ENCODE measurements at places on chromosomes 11 and 22.

DNA sequence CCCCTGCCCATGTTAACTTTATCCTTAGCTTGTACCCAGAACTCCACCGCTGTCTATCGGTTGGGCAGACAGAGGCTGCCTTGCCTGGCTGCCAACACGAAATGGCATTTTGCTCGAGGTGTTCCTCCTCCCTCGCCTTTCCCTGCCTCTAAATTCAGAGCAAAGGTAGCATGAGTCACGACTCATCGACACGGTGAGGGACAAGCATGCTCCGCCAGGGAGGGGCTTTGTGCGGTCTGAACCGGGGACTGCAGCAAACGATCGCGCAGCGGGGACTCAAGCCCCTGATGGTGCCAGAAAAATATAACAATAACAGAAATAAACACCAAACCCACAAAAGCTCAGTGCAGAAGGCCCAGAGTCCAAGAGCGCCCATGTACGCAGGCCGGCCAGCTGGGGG lies 52.3 kb downstream of the RTL6 start:
- DNase-seq = no peak

DNA sequence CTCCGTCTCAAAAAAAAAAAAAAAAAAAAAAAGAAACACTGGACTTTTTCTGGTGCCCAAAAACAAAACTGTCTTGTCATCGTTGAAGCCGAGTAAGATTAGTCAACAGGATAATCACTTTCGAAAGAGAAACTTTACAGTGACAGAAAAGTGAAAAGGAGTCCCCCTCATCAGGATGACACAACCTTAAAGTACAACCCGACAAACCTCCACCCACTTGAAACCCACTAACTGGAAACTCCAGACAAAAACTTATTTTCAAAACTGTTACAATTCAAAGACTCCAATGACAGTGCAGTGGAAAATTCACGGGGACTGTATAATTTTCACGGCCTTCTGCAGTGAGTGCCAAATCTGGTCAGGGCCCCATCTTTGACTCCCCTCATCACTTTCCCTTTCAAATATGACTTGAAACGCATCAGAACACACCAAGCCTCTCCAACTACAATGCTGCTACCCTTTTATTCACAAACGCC lies 1.3 kb downstream of the DENND5A start:
- no peak for DNase-seq

DNA sequence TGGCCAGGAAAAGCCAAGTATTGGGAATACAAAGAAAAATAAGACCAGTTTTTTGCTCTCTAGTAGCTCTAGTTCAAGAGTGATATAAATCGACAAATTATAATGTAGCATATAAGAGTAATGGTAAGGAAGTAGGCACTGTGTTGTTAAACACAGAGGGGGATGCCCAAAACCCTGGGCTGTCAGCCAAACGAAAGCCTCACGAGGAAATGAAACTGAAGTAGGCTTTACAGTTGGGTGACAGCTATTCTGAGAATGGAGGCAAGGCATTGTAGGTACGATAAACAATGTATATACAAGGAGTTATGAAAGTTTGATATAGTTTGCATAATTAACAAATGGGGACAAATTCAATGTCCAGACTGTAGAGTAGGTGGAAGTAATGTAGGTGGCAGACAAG lies 176.4 kb downstream of the FAM181B start:
- DNase-seq = no peak

DNA sequence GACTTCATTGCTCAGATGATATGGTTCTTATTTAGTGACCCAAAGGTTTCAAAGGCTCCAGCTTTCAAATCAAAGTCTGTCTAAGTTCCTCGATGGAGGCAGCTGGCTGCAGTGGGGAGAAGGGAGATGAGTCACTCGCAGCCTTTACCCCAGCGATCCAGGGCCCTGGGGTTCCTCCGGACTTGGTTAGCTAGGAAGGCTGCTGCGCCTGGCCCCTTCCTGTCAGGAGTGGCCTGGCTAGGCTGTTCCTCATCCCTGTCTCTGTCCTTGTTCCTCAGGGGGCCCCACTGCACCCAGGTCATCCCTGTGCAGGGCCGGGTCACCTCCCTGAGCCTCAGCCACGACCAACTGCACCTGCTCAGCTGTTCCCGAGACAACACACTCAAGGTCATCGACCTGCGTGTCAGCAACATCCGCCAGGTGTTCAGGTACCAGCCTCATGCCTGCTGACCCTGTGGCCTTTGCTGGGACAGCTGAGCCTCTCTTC lies 13.9 kb downstream of the ATG16L2 start:
- DNase-seq = no peak

- DNase-seq = no peak
These were observed 107.1 kb upstream of the PARVA start for GRCh38 chr11:12270215-12270797.

DNA sequence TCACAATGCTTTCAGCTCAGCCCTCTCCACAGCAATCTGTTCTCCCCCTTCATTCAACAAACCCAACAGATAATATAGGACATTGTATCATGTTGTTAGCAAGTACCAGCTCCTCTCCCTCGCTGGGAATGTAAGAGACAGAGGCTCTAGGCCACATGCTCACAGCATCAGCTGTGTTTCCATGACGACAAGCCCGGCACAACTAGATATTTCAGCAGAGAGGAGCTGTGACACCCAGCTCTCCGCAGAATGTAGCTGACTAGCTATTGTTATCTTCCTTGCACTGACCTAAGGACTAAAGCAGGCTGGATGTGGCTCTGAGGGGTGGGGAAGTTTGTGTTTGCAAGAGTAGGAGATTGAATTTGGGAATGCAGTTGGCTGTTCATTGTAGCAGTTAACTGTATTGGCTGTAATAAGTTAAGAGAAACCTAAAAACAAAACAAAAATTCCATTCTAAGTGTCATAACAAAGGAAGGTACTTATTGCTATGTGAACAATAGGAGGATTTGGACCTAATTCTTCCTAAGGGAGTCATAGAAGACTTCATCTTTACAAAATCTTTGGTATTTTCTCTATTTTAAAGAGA lies 28.0 kb upstream of the RRAS2 start:
- no peak for DNase-seq

DNA sequence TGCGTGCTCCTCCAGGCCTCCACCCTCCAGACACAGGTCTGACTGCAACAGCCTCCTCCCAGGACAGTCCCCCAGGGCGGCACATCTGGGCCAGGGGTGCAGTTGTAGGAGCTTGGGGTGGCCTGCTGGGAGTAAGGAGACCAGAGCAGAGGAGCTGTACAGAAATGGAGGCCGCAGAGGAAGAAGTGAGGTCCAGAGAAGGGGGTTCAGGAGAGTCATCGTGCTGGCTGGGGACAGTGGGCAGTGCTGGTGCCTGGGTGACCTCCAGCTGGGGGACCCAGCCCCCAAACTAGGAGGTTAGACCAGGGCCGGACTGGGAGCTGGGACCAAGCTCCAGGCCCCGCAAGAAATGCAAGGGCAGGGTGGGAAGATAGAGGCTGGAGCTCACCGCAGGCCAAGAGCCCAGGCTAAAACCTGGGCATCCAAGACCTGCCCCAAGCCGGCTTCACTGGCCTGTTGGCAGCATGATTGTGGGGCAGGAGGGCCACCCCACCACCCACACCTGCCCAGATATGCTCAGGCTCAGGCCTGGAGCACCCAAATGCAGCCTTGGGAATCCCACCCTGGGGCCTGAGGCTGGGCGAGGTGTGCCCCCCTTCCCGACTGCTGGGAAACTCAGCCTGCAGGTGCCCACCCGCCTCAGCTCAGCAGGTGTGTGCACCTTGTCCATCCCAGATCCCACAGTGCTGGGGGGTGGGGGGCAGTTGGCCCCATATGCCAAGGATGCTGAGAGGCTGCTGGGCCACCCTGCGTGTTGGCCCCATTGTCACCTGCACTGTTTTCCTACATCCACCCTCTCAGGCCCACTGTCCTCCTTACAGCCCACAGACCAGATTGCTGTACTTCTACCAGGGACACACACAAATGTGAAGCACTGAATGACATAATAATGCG lies 96.9 kb downstream of the MORC2 start:
- DNase-seq = no peak

DNA sequence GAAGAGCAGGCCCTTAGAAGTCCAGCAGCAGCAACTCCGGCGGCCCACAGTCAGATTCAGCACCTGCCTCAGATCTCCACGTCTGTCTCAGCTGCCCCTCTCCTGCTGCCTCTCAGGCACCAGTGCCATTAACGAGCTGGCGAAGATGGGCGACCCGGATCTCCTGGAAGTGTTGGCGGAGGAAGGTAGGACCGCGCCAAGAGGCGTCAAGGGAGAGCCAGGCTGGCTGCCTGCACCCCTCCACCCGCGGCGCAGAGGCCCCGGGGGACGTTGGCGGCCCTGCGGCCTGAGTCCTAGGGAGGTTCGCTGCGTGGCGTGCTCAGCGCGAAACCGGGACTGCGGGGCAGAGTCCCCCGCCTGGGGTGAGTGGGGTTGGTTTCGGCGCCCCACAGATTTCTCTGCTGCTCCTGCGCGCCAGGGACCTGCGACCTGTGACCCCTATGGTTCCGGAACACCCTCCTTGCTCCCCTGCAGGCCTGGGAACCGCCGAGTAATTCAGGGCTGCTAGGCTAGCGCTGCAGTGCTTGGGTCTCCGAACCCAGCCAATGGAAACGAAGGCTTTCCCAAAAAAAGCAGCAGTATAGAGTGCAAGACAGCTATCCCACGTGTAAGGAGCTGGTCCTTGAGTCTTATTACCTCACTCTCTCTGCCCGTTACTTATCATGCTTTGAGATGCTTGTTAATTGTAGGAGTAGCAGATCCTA lies 615 bp downstream of the ANO5 start:
- no peak for DNase-seq

- DNase-seq = no peak
These were observed 3.2 kb downstream of the THAP7 start for GRCh38 chr22:20998411-20999336.

GRCh38 chr11:46413760-46414465 lies 22.3 kb upstream of the CHRM4 start:
- no peak for DNase-seq

GRCh38 chr11:73192272-73192671 lies 25.8 kb upstream of the P2RY2 start:
- no peak for DNase-seq

DNA sequence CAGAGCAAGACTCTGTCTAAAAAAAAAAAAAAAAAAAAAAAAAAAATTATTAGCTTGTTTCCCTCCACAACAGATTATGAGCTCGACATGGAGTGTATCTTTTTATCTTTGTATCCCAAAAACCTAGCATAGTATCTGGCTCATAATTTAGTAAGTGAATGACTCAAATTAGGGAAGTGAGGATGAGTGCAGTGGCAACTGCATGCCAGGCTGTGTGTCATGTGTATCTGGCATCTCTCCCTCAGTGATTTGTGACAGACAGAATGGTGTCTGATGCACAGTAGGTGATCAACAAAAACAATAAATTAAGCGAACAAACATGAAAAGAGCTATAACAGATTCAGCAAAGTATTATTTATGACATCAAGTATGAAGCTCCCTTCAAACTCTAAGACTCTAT lies 7.2 kb downstream of the STK33 start:
- DNase-seq = no peak

GRCh38 chr11:34926101-34926830 lies 9.8 kb downstream of the PDHX start:
- DNase-seq = no peak

DNA sequence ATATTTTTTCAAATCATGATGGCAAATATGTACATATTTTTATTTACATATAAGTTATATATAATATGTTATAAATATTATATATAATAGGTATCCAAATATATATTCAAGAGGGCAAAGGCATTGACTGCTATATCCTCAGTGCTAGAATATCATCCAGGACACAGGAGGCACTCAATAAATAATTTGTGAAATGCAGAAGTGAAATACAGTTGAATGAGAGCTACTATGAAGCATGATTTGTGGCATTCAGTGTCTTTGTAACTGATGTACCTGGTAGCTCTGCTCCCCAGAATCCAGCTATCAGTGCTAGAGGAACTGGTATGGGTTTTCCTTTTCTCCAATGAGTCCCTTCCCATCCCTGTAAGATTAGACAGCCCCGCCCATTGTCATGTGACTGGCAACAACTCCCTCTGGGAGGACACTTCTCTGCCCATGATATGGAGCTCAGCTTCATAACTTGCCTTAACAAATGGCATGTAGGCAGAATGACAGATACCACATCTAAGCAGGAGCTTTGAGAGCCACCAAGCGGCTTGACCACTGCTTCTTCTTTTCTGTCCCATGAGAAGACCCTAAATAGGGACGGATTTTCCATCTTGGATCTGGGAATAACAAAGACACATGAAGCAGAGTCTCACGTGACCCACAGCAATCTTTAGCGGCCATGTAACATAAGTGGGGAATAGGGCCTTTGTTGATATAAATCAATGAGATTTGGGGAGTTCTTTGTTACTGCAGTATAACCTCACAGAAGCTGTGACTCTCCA lies 10.2 kb upstream of the CD82 start:
- DNase-seq = no peak

DNA sequence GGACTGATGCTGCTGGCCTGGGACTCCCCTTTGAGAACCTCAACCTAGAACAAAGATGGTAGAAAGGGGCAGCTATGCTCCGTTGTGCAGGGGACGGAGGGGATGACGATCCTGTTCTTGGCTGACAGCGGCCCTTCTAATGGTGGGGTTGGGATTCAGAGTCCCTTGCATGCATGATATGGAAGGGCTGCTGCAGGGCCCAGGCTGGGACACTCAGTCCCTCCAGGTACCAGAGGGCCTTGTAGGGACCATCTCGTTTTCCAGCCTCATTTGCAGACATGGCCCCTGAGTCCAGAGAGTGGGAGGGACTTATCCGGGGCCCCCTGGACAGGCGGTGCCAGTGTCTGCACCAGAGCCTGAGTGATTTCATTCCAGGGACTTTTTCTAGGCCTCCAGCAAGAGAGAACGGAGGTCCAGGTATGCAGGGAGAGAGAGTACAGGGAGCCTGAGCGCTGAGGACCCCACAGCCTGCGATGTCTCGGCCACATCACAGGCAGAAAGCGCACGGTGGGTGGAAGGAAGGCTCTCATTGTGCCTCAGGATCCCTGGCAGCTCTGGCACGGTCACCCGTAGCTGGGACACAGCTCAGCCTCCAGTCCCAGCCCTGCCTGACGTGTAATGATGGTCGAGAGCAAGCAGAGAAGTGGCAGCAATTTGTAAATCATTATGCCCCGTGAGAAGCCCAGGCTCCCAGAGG lies 860.8 kb downstream of the TBC1D22A start:
- no peak for DNase-seq

DNA sequence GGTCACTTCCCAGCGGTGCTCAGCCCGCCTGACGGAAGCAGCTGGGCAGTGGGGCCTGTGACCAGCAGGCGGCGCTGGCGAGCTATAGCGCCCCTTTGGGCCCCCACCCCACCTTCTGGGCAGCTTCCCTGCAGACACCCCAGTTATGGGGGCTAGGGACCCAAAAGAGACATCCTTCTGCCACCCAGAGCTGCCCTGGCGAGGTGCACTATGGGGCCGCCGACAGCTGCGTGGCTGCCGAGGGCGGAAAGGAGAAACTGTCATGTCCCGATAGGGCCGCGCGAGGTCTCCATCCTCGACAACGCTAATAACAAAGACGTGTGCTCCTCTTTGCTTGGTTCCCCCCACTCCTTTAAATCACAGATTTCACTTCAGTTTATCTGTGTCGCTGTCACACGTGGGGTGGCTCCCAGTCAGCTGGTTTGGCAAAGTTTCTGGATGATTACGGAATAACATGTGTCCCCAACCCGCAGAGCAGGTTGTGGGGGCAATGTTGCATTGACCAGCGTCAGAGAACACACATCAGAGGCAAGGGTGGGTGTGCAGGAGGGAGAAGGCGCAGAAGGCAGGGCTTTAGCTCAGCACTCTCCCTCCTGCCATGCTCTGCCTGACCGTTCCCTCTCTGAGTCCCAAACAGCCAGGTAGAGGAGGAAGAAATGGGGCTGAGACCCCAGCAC lies 673 bp upstream of the MYO7A start:
- peak; percentile 34 for DNase-seq
